ENCODE measurements at places on chromosomes 6 and 20.
A peak's percentile ranks its signal among the peaks of the same experiment; 100 is the strongest.

DNA sequence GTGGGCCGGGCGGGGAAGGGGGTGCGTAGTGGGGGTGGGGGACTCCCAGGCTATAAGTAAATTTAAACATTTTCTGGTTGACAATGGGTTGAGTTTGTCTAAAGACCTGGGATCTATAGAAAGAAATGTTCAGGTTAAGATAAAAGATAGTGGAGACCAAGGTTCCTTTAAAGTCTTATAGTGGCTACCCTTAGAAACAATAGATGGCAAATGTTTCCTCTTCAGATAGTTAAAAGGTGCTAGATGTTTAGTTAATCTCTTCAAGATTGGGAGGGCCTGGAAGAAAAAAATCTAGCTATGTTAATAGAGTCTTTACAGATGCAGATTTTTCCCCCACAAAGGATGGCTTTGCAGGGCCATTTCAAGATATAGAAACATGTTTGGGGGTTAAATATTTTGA is 446.4 kb upstream of the FKBP1C start:
- DNase-seq: no peak

DNA sequence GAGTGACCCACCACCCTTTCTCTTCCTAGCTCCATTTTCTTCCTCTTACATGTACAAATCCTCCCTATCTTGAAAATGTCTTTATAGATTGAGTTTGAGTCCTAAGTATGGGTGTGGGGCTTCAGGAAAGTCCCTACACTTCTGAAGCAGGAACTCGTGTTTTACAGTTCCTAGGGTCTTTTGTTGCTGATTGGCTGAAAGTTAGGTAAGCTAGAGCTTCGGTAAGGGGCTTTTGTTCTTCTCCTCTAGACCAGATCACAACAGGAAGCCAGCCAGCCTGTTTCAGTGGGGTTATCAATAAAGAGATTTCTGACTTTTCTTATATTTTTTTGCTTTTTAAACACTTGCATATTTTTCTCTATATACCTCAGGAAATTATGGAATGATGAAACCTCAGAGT is 51.3 kb downstream of the CNR1 start:
- no peak for DNase-seq

GRCh38 chr20:2386516-2387179 is 5.9 kb downstream of the TGM6 start:
- no peak for DNase-seq

DNA sequence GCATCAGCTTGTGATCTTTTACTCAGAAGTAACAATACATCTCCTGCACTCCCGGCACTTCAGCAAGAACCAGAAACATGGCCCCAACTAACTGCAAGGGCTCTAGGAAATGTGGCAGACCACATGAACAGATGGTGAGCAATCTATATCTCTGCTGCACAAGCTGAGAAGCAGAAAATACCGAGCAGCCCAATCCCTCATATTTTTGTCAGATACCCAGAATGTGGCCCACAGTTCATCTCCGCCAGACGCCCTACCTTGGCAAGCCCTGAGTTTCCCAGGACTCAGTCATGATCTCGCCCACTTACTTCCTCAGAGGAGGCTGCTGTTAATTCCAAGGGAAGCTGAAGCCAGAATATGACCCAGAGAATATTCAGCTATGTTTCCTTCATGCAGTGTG is 63.1 kb upstream of the PHACTR1 start:
- DNase-seq: peak; percentile 86

DNA sequence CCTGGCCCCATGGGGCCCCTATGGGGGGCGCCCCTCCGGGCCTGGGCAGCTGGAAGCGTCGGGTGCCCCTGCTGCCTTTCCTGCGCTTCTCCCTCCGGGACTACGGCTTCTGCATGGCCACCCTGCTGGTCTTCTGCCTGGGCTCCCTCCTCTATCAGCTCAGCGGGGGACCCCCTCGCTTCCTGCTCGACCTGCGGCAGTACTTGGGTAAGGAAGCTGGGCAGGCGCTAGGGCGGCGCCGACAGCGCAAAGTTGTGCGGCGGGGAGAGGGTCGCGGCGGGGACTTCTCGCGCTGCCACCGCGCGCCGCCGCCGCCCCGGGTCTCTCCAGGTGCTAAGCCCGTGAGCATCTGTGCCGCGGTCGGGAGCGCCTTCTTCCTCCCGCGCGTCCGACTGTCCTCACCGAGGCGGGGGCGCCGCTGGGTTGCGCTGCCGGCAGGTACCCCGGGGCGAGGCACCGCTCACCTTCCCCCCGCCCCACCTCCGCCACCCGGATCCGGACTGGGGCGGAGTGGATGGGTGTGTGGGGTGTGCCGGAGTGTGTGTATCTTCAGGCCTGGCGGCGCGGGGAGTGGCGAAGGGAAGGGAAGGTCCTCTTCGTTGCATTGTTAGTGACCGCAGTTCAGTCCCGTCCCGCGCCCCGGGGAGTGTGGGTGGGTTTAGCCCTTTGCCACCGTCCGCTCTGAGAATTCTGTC is 788 bp downstream of the UST start:
- peak; percentile 32 for DNase-seq

DNA sequence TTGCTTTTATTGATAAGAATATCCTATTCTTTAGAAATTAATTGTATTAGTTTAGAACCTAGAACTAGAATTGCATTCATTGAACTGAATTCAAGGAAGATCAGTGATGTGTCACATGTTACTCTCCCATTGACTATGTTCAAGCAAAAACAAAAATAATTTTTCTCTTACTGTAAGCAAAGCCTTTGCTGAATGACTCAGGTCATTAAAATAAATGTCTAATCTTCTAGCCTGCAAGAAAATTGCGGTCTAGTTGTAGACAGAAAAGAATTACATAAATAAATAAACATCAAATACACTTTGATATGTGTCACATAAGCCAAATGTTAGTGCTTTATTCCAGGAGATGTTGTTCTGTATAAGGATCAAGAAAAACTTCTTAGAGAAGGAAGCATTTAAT is 387.9 kb downstream of the ADGRB3 start:
- no peak for DNase-seq

GRCh38 chr6:165930668-165931214 is 236.9 kb downstream of the TBXT start:
- no peak for DNase-seq

DNA sequence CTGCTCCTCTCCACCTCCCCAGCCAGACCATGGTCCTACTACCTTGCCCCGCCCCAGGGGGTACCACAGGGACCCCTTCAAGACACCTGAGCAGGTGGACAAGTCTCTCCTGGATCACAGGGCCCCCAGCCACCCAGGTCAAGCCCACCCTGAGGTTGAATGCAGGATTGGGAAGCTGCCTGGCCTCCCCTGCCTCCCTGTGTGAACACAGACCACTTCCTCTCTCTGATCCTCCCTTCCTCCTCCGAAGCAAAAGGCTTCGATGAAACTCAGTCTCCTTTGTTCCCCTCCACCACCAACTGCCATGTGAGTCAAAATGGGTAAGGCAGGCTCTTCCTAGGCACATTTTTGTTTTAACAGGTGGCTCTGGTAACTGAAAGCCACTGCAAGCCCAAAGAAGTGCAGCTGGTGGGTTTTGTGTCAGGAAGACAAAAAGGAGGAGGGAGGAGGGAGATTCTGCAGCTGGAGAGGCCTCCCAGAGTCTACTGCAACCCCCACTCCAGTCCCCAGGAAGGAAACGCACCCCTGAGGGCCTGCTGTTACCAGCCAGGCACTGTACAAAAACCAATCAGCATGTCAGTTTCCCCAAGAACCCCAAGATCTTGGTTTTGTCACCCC is 5.4 kb downstream of the ADA start:
- DNase-seq: peak; percentile 99

DNA sequence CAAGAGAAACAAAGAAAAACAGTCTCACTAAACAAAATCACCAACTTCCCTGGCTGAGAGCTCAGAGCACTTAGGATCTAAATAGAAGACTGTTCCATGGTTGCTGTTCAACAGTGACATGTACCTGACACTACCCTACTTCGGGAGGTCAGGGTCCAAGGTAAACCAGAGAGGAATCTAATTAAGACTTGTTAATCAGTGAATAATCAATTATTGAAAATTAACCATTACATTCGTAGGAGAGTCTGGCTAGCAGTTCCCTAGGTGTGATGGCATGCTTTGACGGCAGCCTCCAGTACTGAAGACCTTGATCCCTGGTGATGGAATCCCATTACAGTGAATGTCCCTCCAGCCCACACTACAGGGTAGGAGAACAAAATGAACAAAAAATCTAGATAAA is 154.0 kb upstream of the AFDN start:
- no peak for DNase-seq

- DNase-seq: peak; percentile 5
Observed at GRCh38 chr6:140773276-140773675, 1359.4 kb upstream of the GJE1 start.

DNA sequence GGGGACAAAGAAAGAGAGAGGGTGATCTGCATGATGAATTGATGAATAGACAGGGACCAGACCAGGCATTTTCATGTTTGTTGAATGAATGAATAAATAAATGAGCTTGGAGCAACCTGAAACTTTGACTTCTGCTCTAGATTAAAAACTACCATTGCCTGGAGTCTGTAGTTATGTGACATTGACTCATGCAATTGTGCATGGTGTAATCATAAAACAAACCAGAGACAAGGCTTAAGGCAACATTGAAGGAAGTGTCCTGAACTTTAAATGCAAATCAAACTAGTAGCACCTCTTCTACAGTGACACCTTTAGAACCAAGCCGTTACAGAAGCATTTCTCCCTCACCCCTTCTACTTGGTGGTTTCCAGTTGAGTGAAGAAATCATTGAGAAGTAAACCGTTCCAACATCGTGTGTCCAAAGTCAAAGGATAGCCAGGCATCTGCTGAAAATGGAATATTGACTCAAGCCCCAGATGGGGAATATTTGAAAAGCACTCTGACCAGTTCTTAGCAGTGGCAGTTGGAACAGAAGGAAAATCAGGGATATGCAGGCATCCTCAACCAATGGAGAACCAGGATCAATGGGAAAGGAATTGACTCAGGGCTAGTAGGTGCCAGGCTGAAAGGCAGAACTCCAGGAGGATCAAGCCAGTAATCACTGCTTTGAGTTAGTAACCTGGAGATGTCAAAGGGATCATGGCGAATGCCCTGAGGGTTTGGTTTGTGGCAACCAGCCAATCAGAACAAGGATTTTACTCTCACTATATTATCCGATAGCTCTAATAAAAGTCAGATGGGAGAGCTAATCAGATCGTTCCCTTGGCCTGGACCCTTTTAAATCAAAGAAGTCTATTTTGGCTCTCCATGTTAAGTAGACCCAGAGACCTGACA is 171.2 kb upstream of the TSHZ2 start:
- no peak for DNase-seq

GRCh38 chr20:5979801-5980200 is 29.3 kb downstream of the MCM8 start:
- no peak for DNase-seq

- no peak for DNase-seq
Observed at GRCh38 chr6:14862845-14863244, 383.0 kb upstream of the JARID2 start.

GRCh38 chr6:135624402-135625295 is 127.1 kb upstream of the AHI1 start:
- no peak for DNase-seq

DNA sequence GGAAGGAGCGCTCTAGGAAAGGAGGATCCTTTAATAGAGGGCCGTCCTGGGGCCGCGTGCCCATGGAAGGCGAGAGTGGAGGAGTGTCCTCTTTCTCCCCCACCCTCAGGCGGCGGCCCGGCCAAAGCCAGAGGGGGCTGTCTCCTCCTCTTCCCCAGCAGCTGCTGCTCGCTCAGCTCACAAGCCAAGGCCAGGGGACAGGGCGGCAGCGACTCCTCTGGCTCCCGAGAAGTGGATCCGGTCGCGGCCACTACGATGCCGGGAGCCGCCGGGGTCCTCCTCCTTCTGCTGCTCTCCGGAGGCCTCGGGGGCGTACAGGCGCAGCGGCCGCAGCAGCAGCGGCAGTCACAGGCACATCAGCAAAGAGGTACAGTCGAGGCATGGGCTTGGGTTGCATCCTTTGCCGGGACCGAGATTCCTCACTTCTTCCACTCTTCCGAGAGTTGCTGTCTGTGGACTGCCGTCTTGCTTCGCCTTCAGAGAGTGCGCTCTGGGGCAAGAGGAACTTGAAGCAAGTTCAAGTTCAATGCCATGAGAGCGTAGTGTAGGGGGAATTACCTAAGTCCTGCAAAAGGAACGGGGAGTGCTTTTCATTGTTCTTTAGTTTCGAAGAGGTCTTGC is at the start of gene LAMA2:
LAMA2 (plus strand) TSS at position 148 of the 621 bp plus-strand sequence; CDS start at position 256, 108 bp downstream.
- no peak for DNase-seq

- DNase-seq: no peak
Observed at GRCh38 chr6:129992881-129993280, 25.5 kb upstream of the L3MBTL3 start.

DNA sequence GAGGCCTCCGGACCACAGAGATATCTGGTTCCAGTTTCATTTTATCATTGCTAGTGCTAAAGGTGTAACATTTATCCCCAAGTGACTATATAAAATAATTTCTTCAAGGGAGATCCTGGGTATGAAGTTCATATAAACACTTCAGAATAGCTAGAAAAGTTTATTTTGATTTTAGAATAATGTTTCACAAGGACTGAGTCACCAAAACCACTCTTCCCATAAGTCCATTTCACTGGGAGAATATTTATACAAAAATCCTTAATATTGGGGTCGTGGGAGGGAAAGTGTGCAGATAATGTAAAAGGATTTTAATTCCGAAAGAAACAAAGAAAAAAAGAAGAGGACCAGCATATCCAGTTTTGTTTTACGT is 128.1 kb downstream of the ISM1 start:
- no peak for DNase-seq

DNA sequence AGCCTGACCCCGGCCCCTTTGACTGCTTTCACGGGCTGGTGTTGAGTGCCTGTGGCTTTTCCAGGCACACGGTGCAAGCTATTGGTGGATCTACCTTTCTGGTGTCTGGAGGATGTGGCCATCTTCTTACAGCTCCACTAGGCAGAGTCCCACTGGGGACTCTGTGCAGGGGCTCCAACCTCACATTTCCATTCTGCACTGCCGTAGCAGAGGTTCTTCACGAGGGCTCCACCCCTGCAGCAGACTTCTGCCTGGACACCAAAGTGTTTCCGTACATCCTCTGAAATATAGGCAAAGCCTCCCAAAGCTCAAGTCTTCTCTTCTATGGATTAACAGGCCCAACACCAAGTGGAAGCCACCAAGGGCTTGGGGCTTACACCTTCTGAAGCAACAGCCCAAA is 691.5 kb upstream of the POU3F2 start:
- DNase-seq: no peak

DNA sequence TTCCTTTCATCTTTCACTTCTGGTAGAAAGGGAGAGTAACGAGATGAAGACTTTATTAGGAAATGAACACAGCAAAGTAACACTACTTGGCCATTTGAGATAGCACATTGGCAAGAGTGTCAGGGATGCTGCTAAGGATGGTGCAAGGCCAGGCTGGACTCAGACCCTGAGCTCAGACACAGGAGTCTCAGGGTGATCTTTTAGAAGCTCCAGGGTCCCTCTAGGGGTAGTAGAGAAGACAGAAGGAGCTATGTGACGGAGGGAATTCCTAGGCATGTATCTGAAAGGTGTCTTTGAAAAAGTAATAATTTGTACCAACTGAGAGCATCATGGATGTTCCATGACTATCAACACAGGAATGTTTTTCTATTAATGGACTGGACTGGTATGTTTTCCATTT is 436.5 kb downstream of the DHX35 start:
- no peak for DNase-seq

DNA sequence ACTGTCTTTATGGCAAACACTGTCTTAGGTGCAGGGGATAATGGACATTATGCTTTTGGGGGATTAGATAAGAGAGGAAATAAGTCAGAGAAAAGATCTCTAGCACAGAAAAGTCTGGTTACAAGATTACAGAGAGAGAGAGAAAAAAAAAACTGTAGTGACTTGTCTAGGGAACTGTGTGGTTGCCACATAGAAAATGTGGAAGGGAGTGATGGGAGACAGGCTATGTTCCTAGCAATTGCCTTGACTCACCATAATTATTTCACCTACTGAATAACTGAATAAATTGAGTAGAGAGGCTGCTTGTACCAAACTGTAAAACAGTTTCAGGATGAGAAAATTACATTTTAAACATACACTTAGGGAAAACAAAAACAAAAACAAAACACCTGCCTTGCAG is 229.7 kb downstream of the LAMA2 start:
- DNase-seq: no peak
